ENCODE measurements at places on chromosomes 4 and X.
A peak's percentile ranks its signal among the peaks of the same experiment; 100 is the strongest.

- DNase-seq: no peak
Observed at GRCh38 chr4:68324519-68325262, 25.2 kb downstream of the YTHDC1 start.

GRCh38 chr4:74623041-74623440 lies 171.3 kb downstream of the BTC start:
- peak; percentile 77 for DNase-seq

DNA sequence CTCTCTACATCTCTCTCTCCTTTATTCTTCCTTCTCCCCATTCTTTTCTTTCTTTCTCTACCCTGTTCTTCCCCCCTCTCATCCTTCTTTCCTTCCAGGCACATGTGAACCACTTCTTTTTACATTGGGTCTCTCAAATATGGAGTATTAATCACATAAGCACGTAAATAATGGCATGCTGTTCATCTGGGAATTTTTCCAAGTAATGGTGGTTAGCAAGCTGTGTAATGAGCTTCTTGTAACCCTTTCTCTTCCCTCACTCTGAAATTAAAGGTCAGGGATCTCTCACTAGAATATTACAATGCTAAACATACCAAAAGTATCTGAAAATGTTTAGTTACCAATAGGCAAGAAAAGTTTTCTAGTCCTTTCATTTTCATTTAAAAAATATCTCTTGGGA lies 239.9 kb upstream of the TEX13A start:
- DNase-seq: no peak

- DNase-seq: no peak
Observed at GRCh38 chr4:155818639-155819038, 47.4 kb downstream of the ASIC5 start.

DNA sequence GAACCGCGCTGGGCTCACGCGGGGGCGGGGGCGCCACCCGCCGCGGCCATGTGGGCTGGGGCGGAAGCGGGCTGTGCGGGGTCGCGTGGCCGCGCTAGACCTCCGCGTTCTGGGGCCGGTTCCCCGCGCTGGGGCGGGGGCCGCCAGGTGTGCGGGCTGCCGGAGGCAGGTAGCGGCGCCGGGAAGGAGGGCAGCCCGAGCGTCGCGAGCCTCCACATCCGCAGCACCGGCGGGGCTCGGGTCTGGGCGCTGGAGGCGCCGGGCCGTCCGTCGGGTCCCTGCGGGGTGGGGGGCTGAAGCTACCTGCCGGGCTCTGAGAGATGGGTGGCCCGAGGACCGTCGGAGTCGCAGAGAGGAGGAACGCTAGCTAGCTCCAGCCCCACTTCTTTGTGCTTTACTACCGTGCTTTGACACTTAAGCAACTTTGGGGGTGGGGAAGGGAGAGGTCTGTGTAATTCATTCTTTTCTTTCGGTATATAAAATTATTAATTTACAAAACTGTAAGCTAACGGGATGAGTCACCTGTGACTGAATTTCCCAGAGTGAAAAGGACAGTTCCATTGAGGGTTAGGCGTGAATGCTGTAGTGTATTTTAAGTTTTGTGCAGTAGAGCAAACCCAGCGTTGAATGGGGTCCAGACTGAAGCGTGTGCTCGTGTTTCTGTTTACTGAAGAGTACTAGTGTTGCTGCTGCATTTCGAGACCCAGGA lies 689 bp downstream of the METAP1 start:
- DNase-seq: peak; percentile 38

- DNase-seq: no peak
Observed at GRCh38 chrX:39115166-39115565, 313.9 kb downstream of the MID1IP1 start.

DNA sequence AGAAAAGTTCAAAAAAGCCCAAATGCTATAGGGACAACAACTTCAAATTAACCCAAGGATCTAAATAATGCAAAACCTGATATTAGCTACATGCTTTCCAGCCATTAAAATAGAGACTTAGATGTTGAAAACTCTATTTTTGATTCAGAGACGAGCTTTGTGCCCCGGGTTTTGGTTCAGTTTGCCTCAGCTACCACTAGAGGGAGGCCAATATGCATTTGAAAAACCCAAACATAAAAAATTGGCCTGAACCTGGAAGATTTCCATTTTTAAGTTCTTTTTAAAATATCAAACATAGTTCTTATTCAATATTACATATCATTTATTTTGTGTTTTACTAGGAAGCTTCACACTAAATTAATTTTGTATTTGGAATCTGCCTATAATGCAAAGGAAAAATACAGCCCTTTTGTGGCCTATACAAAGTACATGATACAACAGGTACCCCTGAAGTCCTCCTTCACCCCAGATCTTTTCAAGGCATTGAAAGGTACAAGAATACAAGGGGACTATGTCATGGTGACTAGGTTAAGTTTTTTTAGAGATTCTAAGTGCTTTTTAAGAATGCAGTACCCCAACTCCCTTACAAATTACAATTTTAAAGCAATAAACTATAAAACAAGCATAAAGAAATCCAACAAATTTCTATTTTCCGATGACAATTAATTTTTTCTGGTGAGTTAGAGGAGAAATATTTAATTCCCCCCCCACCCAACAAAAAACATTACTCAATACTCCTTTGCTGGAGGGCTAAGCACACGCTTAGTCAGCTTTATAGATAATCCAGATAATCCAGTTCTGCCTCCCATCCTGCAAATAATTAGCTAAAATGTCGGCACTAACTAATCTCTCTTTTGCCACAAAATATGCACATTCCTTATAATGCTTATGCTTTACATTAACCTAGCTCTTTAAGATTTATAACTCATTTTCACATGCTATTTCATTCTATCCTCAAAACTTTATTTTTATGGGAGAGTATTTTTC lies 97.7 kb upstream of the PTPN13 start:
- peak; percentile 7 for DNase-seq

- no peak for DNase-seq
Observed at GRCh38 chr4:138671106-138671505, 344.5 kb upstream of the NOCT start.

- no peak for DNase-seq
Observed at GRCh38 chr4:146814750-146815149, 130.9 kb downstream of the TTC29 start.

GRCh38 chr4:169506903-169507302 lies 105.5 kb downstream of the NEK1 start:
- no peak for DNase-seq

DNA sequence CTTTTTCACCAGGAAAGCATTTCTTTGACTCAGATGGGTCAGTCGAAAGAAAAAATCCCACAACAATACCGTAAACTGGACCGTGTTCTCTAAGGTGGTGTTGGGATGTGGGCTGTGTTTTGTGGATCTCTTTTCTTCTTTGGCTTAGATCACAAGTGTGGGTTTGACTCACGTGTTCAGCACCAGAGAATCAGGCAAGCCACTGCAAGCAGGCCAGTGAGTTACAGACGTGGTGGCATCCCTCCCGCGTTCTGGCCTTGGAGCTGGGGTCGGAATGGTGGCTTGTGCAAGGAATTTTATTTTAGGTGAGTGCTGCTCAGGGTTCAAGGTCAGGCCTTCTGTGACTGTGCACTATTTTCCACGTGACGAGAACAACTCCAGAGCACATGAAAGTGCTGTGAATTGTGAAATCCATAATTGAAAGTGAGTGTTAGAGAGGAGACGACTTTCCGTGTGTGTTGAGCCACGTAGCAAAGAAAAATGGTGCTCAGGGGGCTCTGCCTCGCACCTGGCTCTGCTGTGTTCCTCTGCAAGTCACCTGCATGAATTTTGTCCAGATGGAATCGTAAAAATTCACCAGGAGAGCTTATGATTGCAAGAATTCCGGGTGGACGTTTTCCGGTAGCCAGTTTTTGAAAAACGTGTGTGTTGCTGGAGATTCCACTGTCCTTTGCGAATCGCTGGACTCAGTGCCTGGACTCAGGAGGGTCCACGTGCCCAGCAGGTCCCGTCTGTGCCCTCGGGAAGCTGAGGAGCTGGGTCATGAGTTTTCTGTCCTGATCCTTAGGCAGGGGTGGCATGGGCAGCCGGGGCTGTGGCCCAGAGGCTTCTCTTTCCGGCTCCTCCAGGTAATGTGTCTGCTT lies 33.6 kb upstream of the HGFAC start:
- DNase-seq: no peak

DNA sequence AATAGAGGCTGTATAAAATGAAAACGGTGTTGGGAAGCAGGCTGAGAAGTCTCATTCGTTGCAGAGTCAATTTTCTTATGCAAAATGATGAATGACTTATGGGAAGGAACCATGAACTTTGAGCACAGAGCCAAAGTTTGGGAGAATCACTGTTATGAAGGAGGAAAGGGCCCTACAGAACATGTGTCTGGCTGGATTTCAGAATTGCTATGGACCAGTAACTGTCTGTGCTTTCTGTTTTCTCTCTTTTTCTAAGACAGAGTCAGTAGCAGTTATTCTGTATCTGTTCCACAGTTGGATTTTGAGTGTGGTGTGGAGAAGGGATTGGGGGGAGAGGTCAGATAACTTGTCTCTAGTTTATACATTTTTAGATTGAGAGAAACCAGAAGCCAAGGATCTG lies 265.0 kb upstream of the HS3ST1 start:
- no peak for DNase-seq

DNA sequence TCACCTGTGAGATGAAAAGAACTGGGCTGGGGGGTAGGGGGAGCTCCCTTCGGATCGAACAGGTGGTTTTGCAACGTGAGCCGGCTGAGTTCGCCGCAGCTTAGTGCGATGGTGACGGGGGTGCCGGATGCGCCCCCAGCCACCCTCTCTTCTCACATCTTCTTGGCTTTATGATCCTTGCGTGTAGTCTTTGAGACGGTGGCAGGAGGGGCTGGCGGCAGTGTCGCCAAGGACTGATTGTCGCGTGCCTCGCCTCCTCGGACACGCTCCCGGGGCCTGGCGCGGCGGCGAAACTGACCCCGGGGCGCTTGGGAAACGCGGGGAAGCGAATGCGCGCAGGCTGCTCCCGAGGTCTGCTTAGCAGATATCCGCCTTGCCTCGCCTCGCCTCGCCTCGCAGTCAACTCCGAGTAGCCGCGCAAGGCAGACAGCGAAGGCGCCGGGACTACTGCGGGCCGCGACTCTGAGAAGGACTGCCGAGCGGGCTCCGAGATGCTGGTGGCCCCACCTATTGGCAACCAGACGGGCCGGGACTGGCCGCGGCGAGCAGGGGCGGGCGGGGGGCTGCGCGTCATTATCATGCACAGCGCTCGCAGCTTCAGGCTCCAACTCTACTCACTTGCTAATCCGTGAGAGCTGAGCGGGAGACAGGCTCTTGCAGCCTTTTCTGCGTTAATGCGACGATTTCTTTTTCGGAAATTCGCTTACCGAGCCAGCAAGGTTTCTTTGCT lies 1.5 kb downstream of the GRID2 start:
- DNase-seq: no peak

- DNase-seq: no peak
Observed at GRCh38 chrX:13115146-13115855, 70.9 kb upstream of the FAM9C start.

DNA sequence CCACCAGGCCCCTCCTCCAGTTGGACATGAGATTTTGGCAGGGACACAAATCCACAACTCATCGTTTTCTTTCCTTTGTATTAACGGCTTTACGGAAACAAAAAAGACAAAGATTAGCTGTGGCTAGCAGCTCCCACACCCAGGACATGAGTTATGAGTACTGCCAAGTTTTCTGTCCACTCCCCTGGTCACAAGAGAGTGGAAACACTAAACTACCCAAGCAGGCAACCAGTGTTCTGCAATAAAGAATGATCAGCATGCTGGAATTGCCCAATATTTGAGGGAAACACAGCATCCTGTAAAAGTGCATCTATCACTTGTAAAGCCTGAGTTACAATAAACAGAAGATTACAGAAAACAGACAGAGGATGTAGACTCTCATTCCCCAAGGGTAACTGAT lies 358.4 kb downstream of the NLGN4X start:
- DNase-seq: no peak

DNA sequence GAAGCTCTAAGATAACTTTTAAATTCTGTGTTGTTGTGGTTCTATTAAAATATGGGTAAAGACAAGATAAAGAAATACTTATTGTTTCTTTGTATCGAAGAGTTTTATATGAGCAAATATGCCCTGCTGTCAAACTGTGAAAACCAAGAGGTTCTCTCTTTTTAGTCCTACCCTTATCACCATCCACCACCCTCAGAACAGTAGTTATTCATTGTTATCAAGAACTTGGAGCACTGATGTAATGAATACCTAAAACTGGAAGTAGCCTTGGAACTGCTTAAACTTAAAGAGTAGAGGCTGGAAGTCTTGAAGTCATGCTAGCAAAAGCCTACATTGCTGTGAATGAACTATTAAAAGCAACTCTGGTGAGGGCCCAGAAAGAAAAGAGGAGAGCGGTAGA lies 9.2 kb downstream of the PIR start:
- DNase-seq: no peak

GRCh38 chrX:16712548-16713155 lies at the start of gene CTPS2:
TSS of gene CTPS2 (minus strand) at chrX:16712669. CDS start at chrX:16702902, 9,767 bp downstream.
- peak; percentile 67 for DNase-seq
